ENCODE measurements at places on chromosomes 7 and 10.

DNA sequence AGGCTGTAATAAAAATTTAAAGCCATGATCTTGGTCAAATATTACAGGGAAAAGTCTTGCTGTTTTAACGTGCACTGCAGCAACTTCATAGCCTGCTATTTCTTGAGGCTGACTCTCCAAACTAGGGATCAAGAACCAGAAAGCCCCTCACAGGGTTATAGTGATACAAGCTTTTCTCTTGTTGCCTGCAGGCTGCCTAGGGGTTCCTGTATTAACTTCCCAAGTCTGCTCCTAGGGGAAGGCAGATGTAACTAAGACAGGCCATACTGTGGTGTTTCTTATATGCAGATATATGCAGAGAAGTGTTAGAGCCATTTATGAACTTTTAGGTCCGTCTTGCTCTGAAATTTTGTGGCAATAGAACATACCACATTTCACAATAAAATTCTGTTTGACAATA lies 175.7 kb downstream of the FOXP2 start:
- no peak for DNase-seq

DNA sequence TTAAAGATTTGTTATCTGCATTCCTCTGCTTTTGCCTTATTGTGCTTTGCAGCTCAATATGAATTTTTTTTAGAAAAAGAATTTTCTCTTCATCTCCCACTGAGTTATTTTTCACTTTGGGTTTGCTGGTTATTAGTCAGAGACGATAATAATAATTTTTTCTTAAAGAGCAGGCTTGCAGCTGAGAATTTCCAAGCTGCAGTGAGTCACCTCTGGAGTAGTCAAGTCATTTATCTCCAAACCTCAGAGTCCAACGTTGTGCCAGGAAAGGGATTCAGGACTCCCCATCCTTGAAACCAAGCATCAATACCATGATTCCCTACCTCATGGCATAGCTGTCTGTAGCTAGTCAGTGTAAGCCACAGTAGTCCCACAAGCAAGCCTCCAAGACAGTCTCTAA lies 15.2 kb upstream of the EGR2 start:
- DNase-seq, result no peak

DNA sequence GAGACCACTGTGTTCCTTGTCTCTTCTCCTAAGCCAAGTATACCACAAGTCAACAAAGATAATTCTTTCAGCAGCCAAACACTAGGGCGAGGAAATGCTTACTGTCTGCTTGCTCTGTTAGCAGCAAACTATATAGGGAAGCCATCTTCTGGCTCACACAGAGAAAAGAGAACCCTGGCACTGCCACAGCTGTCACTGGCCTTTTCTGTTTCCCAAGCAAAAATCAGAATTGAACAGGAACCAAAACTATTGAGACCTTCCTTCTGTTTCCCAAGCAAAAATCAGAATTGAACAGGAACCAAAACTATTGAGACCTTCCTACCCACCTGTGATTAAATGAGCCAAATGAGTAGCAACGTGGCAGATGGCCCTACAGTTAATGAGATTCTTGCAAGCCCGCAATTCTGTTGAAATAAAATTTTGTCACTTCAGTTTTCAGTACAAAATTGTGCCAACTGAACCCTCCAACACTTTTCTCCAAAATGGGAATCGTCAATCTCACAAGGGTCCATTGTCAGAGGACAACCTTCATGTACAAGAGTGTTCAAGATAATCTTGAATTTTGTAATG lies 54.5 kb downstream of the LRRTM3 start:
- DNase-seq, result no peak

DNA sequence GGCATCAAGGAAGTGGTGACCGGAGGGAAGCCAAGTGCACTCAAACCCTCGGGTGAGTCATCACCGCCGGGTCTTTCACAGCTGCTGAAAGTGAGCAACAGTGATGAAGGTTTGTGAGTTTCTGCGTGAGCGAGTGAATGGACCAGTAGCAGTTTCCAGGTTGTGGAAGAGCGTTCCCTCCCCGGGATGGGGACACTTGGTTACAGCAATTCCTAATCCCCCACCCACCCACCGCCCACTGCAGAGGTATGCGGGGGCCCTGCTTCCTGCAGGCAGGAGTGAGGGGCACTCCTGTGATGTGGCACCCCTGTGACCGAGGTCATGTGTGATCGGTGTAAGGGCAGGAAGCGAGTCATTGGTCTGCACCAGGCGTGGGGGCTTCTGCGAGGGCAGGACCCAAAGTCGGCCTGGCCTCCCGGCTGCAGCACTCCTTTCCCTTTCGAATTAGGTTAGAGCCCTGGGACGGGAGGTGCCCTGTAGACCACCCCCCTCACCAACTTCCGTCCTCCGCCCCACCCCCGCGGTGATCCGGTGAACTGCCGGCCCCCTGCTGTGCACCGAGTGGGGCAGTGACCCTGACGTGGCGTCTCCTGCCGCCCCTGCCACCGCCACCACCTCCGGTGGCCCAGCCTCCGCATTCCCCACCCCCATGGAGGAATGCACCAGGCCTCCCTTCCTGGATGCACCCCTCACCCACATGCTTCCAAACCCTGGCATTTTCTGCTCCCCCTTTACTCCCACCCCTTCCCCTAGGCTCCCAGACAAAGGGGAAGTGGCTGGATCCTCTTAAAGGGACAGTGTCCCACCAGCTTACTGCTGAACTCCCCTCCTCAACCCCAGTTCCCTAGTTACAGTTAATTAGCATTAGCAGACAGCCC lies 10.9 kb downstream of the LIMK1 start:
- peak; percentile 89 for DNase-seq

GRCh38 chr7:4725014-4725849 lies 43.1 kb downstream of the FOXK1 start:
- DNase-seq, result peak; percentile 70

GRCh38 chr10:94673614-94674321 lies 9.8 kb upstream of the CYP2C18 start:
- no peak for DNase-seq

DNA sequence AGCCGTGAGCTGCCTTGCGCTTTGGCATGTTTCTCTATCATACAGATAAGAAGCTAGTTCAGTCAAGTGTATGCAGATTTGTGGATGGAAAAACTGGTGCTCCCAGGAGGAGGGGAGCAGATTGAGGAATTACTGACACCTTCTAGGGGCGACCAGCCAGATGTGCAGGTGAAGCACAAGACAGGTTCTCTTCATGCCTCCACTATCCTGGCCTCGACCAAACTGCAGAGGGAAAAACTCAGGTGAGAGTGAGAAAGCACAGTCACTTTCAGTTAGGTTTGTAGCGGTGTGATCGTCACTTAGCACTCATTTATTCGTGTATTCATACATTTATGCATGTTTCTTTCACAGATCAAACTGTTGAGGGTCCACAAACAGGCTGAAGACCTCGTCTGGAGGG lies 600 bp upstream of the DBNL start:
- DNase-seq, result no peak

DNA sequence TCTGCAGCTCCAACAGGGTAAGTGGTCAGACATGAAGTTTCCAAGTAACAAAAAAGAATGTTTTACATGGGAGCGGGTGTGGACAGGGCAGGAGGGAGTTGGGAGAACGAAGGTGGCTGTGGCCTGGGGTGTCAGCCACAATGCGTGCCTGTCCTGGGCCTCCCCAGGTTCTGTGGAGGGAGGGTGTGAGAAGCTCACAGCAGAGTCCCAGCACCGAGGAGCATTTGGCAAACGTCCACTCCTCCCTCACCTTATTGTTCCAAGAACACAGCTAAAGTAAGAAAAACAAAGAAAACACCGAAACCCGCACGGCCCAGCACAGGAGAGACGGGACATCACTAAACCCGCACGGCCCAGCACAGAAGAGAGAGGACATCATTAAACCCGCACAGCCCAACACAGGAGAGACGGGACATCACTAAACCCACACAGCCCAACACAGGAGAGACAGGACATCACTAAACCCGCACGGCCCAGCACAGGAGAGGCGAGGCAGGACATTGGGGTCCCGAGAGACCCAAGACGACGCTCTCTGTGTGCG lies 226.4 kb downstream of the MAD1L1 start:
- DNase-seq, result no peak

- no peak for DNase-seq
Observed at GRCh38 chr7:91910171-91910570, 29.7 kb upstream of the MTERF1 start.

DNA sequence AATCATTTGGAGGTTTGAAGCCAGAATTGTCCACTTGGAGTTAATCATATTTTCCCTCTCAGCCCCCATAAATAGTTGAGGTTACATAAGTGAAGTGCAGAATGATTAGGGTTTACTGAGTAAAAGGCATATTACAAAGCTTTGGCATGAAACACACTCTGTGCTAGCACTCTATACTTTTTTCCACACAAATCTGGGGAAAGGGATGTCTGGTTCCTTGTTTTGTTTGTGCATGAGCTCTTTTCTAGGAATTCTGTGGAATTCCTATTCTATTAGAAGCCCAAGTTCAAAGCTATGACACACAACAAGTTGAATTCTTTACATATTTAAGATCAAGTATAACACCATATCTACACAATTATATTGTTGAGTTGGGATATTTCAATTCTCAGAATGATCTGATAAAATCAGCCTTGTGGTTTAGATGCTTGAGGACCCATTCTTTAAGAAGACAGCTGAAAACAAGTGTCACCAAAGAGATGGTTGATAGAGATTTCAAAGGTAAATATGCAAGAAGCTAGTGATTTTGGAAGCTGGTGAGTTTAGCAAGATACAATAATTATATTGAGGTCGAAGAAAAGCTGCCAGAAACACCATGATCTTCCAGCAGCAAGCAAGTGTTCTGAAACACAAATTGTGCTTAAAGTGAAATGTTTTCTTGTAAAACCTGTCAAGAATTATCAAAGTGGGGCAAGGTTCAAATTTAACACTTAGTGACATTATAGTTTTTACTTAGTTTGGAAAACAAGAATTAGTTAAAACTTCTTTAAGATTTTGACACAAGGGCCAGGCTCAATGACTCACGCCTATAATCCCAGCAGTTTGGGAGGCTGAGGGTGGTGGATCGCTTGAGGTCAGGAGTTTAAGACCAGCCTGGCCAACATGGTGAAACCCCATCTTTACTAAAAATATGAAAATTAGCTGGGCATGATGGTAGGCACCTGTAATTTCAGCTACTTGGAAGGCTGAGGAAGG lies 122.6 kb downstream of the INHBA start:
- no peak for DNase-seq

DNA sequence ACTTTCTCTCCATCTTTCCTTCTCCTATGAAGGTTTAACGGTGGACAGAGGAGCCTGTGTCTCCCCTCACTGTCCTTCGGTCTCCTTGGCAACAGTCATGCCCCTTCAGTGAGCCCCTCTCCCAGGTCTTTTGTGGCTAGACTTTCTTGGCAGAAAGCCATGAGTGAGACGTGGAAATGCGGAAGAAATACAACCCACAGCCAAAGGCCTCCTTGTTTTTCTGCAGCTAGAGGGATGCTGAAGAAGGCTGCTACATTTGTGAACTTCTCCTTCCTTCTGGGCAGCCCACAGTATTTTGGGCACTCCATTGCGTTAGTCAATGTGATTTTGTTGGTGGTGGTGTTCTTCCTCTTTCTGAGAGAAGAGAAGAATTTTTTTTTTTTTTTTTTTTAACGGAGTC lies 333.7 kb upstream of the PODXL start:
- DNase-seq, result no peak

- DNase-seq, result no peak
Observed at GRCh38 chr10:123272171-123272570, 118.0 kb downstream of the BUB3 start.

- DNase-seq, result peak; percentile 40
Observed at GRCh38 chr10:22491931-22492615, 146.8 kb downstream of the SPAG6 start.

GRCh38 chr10:11065567-11065966 lies 47.9 kb downstream of the CELF2 start:
- DNase-seq, result no peak

DNA sequence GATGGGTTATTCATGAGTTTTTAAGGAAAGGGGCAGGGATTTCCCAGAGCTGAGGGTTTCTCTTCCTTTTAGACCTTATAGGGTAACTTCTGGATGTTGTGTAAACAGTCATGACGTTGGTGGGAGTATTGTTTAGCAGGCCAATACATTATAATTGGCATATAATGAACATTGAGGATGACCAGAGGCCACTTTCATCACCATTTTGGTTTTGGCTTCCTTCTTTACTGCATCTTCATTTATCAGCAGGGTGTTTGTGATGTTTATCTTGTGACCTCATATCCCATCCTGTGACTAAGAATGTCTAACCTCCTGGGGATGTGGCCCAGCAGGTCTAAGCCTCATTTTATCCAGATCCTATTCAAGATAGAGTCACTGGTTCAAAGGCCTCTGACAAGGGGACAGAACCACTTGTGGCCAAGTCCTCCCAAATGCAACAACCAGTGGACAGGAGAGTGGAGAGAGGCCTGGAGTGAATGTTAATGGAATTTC lies 77.3 kb upstream of the RPA3 start:
- peak; percentile 12 for DNase-seq

GRCh38 chr7:123755338-123755737 lies 6.5 kb upstream of the WASL start:
- no peak for DNase-seq

DNA sequence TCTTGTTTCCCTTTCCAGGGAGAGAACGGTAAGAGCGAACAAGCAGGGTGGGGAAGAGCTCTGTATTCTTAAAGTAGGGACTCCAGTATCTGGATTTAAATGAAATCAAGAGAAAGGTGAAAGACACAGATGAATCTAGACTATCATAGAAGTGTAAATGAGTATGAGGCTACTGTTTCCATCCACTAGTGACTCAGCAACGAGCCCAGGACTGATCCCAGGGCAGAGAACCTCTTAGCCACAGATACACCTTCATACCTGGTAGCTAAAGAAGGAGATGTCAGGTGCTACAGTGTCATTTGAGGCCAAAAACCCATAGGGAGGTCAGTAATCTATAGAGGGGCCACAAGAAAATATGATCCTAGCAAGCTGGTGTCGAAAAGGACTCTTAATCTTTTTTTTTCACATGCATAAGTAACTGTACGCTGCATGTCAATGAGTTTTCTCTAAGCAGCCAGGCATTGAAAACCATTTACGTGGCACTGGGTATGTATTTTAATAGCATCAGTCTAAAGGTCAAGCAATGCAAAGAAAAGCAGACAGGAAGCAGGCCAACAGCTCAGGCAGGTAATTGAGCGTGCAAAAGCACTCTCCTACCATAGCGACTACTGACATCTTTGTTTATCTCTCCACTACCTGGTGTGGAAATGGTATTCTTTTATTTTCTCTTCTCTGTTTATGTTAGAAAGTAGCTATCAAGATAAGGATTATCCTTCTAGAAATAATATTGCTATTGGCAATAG lies 91.5 kb upstream of the EGR2 start:
- DNase-seq, result no peak

- no peak for DNase-seq
Observed at GRCh38 chr7:116239434-116239833, 29.1 kb downstream of the TES start.

- DNase-seq, result no peak
Observed at GRCh38 chr7:98703916-98704315, 86.8 kb downstream of the NPTX2 start.

GRCh38 chr10:79380125-79380945 lies 33.1 kb downstream of the PPIF start:
- DNase-seq, result no peak
